ENCODE measurements at places on chromosomes 7 and 10.

DNA sequence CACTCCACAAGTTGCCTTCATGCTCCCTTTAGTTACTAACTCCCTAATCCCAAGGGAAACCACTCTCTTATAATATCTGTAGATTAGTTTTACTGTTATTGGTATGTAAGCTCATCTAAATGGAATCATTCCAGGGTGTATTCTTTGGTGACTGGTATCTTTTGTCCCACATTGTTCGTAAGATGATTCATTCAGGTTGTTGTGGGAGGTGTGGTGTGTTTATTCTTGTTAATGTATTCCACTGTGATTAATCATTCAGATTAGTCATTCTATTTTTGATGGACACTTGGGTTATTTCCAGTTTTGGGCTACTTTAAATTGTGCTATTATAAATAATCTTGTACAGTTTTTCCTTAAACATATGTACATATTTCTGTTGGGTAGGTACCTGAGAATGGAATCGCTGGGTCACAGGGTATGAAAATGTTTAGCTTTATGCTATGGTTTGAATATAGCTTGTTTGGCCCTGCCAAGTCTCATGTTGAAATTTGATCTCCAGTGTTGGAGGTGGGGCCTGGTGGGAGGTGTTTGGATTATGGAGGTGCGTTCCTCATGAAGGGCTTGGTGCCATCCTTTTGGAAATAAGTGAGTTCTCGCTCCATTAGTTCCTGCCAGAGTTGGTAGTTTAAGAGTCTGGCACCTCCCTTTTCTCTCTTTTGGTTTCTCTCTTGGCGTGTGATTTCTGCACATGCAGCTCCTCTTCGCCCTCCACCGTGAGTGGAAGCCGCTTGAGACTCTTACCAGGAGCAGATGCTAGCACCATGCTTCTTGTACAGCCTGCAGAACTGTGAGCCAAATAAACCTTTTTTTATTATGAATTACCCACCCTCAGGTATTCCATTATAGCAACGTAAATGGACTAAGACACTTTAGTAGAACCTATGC is 13.8 kb downstream of the BTRC start:
- DNase-seq: no peak

GRCh38 chr10:61852261-61852660 is 49.2 kb upstream of the ARID5B start:
- no peak for DNase-seq

DNA sequence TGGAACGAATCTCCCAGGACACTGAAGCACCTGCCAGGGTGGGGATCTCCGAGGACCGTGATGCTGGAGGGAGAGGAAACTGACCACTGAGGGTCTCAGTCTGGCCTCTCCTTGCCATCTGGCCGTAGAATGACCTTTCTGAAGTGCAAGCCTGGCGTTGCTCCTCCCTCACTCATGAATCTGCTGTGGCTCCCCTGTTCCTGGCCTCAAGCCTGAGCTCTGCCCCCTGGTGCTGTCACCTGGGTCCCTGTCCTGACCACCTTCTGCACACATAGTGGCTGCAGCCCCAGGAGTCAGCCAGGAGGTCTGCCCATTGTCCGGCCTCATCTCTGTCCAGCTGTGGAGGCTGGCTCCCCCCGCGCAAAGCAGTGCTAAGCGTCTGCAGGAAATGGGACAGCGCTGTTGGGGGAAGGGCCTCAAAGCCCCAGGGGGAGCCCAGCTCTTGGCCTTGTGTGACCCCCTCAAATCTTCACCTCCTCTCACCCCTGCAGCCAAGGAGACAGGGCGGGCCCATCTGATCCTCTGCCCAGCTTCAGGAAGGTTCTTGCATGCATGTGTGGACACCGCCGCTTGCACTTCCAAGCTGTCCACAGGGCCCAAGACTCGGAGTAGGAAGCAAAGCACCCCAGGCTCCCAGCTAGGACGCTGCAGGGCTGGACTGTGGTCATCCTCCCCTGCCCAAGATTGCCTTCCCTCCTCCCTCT is 65.7 kb downstream of the MYL10 start:
- DNase-seq: no peak

- DNase-seq: no peak
These were observed 104.1 kb downstream of the PPP1R3C start for GRCh38 chr10:91528768-91529167.

GRCh38 chr10:34689053-34689452 is 126.0 kb downstream of the PARD3 start:
- no peak for DNase-seq

GRCh38 chr7:84188786-84189405 is 5.7 kb downstream of the SEMA3A start:
- no peak for DNase-seq

DNA sequence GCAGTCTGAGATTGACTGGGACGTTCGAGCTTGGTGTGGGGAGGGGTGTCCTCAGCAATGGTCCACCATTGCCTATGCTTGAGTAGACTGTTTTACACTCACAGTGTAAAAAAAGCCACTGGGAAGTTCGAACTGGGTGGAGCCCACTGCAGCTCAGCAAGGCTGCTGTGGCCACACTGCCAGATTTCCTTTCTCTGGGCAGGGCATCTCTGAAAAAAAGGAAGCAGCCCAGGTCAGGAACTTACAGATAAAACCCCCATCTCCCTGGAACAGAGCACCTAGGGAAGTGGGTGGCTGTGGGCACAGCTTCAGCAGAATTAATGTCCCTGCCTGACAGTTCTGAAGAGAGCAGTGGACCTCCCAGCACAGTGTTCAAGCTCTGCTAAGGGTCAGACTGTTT is 80.3 kb downstream of the BICC1 start:
- DNase-seq: no peak

- DNase-seq: no peak
These were observed 9.2 kb downstream of the PCBD1 start for GRCh38 chr10:70879207-70879606.

- DNase-seq: no peak
These were observed 24.1 kb downstream of the AGAP3 start for GRCh38 chr7:151110236-151110940.

Data from central memory CD4-positive, alpha-beta T cell (primary cell).